ENCODE measurements at places on chromosomes 5 and 9. TPM values are rescaled to one million over a fixed set of nuclear protein-coding genes. Genes with fewer than 3 reads are reported as not detected.

DNA sequence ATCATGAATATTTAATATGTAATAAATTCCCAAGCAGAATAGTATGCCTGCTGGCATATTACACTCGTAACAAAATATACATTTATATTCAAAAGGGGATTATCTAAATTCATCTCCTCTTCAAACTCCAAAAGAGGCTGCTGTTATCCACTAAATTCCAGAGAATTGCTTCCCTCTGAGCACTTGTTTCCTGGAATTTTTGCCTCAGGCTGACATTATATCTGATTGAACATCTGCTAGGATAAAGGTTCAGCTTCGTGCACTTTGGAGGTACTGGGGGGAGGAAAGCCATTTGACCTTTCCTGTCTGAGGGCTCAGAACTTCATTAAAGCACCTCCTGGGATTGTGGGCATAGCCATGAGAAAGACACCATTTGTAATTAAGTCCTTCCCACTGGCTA, 4.3 kb upstream of the HAPLN1 start:
- H3K36me3 ChIP-seq, result no peaks in the 10 kb centered on the region
- no peaks in the 10 kb centered on the region for H3K27me3 ChIP-seq
- no peak for DNase-seq
- no peak overlapping the region for H3K4me3 ChIP-seq
- H3K4me1 ChIP-seq, result no peaks in the 10 kb centered on the region

DNA sequence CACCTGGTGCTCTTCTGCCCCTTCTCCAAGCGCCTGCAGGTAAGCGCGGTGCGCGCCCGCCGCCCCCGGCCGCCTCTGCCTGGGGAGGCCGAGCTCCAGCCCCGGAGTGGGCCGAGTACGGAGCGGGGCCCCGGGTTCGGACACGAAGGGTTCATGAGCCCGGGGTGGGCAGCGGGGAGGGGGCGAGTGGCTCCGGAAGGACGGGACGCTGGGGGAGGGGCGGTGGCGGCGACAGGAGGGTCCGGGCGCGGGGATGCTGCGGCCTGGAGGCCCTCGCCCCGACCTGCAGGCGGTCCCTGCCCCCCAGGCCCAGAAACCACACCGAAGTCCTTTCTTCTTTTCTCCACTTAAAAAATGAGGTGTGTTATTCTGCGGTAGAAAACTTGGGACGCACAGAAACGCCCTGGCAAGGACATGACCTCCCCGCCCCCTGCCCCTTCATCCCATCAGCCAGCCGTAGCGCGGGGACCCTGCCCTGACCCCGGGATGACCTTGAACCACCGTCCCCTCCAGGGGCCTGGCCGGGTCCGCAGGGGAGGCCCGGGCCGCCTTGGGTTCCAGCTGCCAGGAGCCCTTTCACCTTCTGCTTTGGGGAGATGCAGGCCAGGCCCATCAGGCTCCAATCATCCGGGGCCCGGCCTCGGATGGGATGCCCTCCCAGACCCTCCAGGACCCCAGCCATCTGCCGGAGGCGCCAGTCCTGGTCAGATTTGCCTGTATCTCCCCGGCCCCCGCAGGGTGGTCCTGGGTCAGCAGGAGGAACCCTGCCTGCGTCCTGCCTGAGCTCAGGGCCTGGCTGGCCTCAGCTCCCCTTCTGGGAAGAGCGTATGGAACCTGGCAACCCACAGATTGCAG, 545 bp downstream of the DIPK1B start:
- peak overlapping the region; percentile 37 for H3K4me3 ChIP-seq
- DNase-seq, result peak; percentile 33
- no peaks in the 10 kb centered on the region for H3K36me3 ChIP-seq
- no peaks in the 10 kb centered on the region for H3K27me3 ChIP-seq
- peaks cover 3% of the 10 kb centered on the region for H3K4me1 ChIP-seq
- no peak overlapping the region for H3K27ac ChIP-seq

- H3K27me3 ChIP-seq, result no peaks in the 10 kb centered on the region
- no peaks in the 10 kb centered on the region for H3K36me3 ChIP-seq
- no peak overlapping the region for H3K4me3 ChIP-seq
- H3K27ac ChIP-seq, result no peak overlapping the region
- no peaks in the 10 kb centered on the region for H3K4me1 ChIP-seq
Observed at GRCh38 chr5:3302228-3302627, 293.4 kb upstream of the IRX1 start.

- H3K36me3 ChIP-seq, result no peaks in the 10 kb centered on the region
- no peak overlapping the region for H3K4me3 ChIP-seq
- H3K4me1 ChIP-seq, result peaks cover 14% of the 10 kb centered on the region
Observed at GRCh38 chr9:134349936-134350335, 23.7 kb downstream of the RXRA start.

- H3K27me3 ChIP-seq, result no peaks in the 10 kb centered on the region
- no peak overlapping the region for H3K27ac ChIP-seq
- DNase-seq, result no peak
- no peaks in the 10 kb centered on the region for H3K4me1 ChIP-seq
- H3K4me3 ChIP-seq, result no peak overlapping the region
- no peaks in the 10 kb centered on the region for H3K36me3 ChIP-seq
Observed at GRCh38 chr9:129312251-129313122, 134.4 kb upstream of the IER5L start.

DNA sequence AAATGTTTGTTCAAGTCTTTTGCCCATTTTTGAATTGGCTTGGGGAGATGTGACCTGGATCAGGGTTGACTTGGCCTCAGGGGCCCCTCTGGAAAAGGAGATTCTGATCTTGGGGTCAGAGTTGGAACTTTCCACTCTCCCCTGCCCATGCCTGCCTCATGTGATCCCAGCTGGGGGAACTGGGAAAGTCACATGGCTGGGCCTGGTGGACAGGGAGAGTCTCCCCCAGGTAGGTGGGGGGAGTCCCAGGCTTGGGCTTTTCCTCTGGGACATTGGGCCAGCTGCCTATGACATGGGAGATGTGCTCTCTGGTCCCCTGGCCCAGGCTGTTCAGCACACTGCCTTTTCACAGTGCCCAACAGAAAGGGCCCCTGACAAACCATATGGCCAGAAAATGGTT, 60.7 kb downstream of the NDST1 start:
- no peak for DNase-seq
- H3K27me3 ChIP-seq, result no peaks in the 10 kb centered on the region
- no peak overlapping the region for H3K4me3 ChIP-seq
- H3K36me3 ChIP-seq, result no peaks in the 10 kb centered on the region
- no peak overlapping the region for H3K27ac ChIP-seq

GRCh38 chr5:130720355-130720754, 444.7 kb downstream of the HINT1 start:
- H3K36me3 ChIP-seq, result no peaks in the 10 kb centered on the region
- H3K4me3 ChIP-seq, result no peak overlapping the region
- no peak overlapping the region for H3K27ac ChIP-seq
- no peaks in the 10 kb centered on the region for H3K27me3 ChIP-seq
- DNase-seq, result no peak

GRCh38 chr9:73357607-73358006, 205.9 kb downstream of the ANXA1 start:
- no peak overlapping the region for H3K4me3 ChIP-seq
- no peaks in the 10 kb centered on the region for H3K27me3 ChIP-seq
- no peaks in the 10 kb centered on the region for H3K36me3 ChIP-seq
- DNase-seq, result no peak

- H3K36me3 ChIP-seq, result no peaks in the 10 kb centered on the region
- H3K27me3 ChIP-seq, result peaks cover 3% of the 10 kb centered on the region
- no peak overlapping the region for H3K27ac ChIP-seq
Observed at GRCh38 chr5:20524991-20525529, 537.1 kb upstream of the CDH18 start.

GRCh38 chr5:152511531-152512132, 106.6 kb upstream of the NMUR2 start:
- no peak overlapping the region for H3K4me3 ChIP-seq
- H3K4me1 ChIP-seq, result no peaks in the 10 kb centered on the region
- H3K36me3 ChIP-seq, result no peaks in the 10 kb centered on the region
- no peak for DNase-seq
- H3K27ac ChIP-seq, result no peak overlapping the region
- H3K27me3 ChIP-seq, result no peaks in the 10 kb centered on the region

PTGDS gene
- 12.7 TPM for total RNA-seq

SH3PXD2B gene
- 24.9 TPM for total RNA-seq

MORN5 gene
- not detected for total RNA-seq

SPATA31C1 gene
- total RNA-seq, result not detected

ACTBL2 gene
- 0.06 TPM for total RNA-seq

TAF11L9 gene
- total RNA-seq, result not detected

Measured in pancreas (tissue), 10 donors.